WTC11 (cell line): ENCODE measurements at places on chromosomes 2 and 18. TPM values are rescaled to one million over a fixed set of nuclear protein-coding genes. Genes with fewer than 3 reads are reported as not detected.

The RASGRP3 gene
- total RNA-seq = 0.11 to 0.23 TPM (median 0.14 TPM) in 3 replicates

The FBXO48 gene
- total RNA-seq = 1.3 to 1.5 TPM (median 1.3 TPM) in 3 replicates

The PAIP2B gene
- 19.3 to 22.4 TPM (median 22.2 TPM) in 3 replicates for total RNA-seq

- DNase-seq = no peak
Observed at GRCh38 chr18:48992791-48993555, 42.2 kb upstream of the SMAD7 start.

DNA sequence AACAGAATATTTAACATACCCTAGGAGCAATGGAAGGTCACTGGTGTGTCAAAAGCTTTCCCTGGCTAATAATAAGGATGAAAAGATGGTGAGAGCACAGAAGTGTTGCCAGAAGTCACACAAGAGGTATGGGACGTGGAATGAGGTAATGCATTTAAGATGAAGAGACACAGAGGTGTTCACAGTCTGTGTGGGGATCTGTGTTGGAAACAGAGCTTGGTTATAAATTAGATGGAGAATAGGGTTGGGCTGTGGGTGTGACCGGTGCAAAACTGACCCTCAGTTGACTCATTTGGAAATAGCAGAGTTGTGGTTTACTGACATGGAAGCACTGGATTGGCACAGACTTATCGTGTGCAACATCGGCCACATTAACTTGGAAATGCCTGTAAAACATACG lies 372.5 kb downstream of the SATB2 start:
- no peak for DNase-seq

GRCh38 chr18:10261344-10262276 lies 192.8 kb upstream of the APCDD1 start:
- DNase-seq = no peak

DNA sequence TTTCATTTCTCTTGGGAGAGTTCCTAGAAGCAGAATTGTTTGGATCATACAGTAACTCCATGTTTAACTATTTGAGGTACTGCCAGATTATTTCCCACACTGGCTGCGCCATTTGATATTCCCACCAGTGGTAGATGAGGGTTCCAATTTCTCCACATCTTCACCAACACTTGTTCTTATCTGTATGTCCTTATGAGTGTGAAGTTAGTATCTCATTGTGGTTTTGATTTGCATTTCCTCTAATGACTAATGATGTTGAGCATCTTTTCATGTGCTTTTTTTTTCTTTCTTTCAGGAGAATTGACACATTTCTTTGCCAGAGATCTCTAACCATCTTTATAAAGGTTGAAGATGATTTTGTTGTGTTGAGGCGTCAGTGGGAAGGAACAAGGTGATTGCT lies 4.1 kb upstream of the MGAT5 start:
- no peak for DNase-seq

DNA sequence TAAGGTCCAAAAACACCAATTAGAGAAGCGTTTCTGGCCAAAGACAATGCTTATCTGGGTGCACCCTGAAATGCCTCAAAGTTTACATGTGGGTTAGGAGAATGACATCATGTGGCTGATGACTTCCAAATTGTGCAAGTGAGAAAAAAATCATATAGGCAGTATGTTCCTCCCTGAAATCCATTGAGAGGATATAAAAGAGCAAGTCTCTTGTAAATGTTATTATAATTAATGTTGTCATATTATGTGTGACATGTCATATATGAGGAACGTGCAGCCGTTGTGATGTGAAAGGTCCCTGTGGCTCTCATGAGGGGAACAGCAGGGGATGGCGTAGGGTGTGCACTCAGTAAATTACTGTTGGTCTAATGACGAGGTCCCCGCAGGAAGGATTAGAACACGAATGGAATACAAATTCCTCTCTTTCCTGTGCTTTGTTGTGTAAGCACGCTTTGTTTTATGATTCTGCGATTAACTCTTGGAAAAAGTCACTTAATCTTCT lies 290.8 kb downstream of the PRKCE start:
- no peak for DNase-seq

- no peak for DNase-seq
Observed at GRCh38 chr2:119119076-119119785, 39.3 kb downstream of the C1QL2 start.
